ENCODE measurements at places on chromosomes 1 and 21. TPM values are rescaled to one million over a fixed set of nuclear protein-coding genes. Genes with fewer than 3 reads are reported as not detected.

LRRN2 gene
- total RNA-seq, result 1.5 TPM

PALMD gene
- 147 TPM for total RNA-seq

PTPN22 gene
- 0.92 TPM for total RNA-seq

HTR6 gene
- not detected for total RNA-seq

NTRK1 gene
- total RNA-seq, result 0.82 TPM

TMPRSS3 gene
- 0.21 TPM for total RNA-seq
